Thymus (tissue), 14 donors: ENCODE measurements at places on chromosomes 7 and 10. TPM values are rescaled to one million over a fixed set of nuclear protein-coding genes. Genes with fewer than 3 reads are reported as not detected.

GRCh38 chr7:131424219-131424822, 96.6 kb downstream of the MKLN1 start:
- H3K4me3 ChIP-seq = no peak overlapping the region
- no peak overlapping the region for H3K27ac ChIP-seq
- H3K27me3 ChIP-seq = no peaks in the 10 kb centered on the region
- H3K36me3 ChIP-seq = peaks cover 14% of the 10 kb centered on the region
- peak; percentile 18 for DNase-seq

GRCh38 chr7:72503644-72504043, 91.5 kb upstream of the CALN1 start:
- H3K4me1 ChIP-seq = no peaks in the 10 kb centered on the region
- no peak overlapping the region for H3K4me3 ChIP-seq
- DNase-seq = no peak
- no peaks in the 10 kb centered on the region for H3K27me3 ChIP-seq

DNA sequence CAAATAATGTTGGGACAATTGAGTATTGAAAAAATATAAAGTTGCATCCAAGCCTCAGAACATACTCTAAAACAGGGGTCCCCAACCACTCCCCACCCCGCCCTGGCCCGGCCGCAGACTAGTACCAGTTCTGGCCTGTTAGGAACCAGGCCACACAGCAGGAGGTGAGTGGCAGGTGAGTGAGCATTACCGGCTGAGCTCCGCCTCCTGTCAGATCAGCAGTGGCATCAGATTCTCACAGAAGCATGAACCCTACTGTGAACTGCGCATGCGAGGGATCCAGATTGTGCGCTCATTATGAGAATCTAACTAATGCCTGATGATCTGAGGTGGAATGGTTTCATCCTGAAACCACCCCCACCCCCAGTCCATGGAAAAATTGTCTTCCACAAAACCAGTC, 19.4 kb downstream of the HIPK2 start:
- H3K27ac ChIP-seq = no peak overlapping the region
- no peaks in the 10 kb centered on the region for H3K4me1 ChIP-seq
- peaks cover 3% of the 10 kb centered on the region for H3K36me3 ChIP-seq
- H3K4me3 ChIP-seq = no peak overlapping the region

DNA sequence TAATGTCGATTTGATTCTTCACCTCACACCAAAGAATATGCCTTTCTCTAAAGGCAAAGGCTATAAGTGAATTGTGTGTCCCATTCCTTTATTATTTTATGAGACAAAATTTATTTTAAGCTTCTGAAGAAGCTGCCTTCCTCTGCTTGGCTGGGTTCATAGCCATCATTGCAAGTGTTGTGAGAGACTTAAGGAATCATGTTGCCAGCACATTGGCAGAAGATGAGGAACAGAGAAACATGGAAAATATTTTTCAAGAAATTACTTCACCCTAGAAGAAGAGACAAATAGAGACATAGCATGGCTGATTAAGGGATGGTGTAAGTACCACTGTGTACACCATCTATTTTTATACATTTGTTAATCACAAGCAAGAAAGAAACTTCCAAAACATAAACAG, 230.1 kb upstream of the SEMA3E start:
- no peaks in the 10 kb centered on the region for H3K27me3 ChIP-seq
- no peak overlapping the region for H3K4me3 ChIP-seq
- no peak for DNase-seq
- H3K27ac ChIP-seq = no peak overlapping the region
- H3K36me3 ChIP-seq = no peaks in the 10 kb centered on the region
- no peaks in the 10 kb centered on the region for H3K4me1 ChIP-seq

GRCh38 chr10:1382711-1383110, 326.5 kb downstream of the WDR37 start:
- peaks cover 11% of the 10 kb centered on the region for H3K27me3 ChIP-seq
- no peaks in the 10 kb centered on the region for H3K4me1 ChIP-seq
- no peak overlapping the region for H3K4me3 ChIP-seq
- DNase-seq = no peak
- no peak overlapping the region for H3K27ac ChIP-seq

- no peaks in the 10 kb centered on the region for H3K27me3 ChIP-seq
- no peaks in the 10 kb centered on the region for H3K36me3 ChIP-seq
- no peaks in the 10 kb centered on the region for H3K4me1 ChIP-seq
- H3K4me3 ChIP-seq = no peak overlapping the region
- H3K27ac ChIP-seq = no peak overlapping the region
Observed at GRCh38 chr7:125423458-125424155, 494.0 kb upstream of the POT1 start.

DNA sequence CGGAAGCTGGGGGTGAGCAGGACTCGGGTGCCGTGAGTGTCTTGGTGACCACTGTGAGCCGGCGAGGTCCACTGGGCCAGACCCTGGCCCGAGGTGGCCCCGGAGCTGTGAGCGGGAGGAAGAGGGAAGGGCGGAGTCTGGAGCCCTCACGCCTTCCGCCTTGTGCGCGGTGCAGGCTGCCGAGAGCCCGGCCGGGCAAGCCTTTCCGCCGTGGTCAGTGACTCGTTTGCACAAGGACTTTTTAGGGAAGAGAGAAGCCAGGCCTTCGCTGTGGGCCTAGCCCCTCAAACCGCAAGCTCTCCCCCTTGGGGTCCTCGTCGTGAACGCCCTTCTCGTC, 40.9 kb upstream of the ZNF32 start:
- no peaks in the 10 kb centered on the region for H3K36me3 ChIP-seq
- DNase-seq = no peak
- H3K4me1 ChIP-seq = peaks cover 11% of the 10 kb centered on the region

DNA sequence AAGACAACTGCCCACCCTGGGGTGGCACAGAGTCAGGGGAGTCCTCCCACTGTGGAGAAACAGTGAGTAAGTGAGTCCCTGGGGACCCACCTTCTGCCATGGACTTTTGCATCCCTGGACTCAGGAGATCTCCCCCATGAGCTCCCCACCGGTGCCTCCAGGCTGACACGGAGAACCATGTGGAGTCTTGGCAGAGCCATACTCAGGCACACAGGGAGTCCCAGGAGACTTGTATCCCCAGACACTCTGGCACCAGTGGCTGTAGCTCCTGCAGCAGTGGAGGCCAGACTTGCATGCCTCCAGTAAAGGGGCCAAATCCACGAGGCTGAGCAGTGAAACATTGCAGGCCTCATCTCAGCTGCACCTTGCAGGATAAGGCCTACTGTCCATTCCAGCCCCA, 791.4 kb downstream of the PCDH15 start:
- DNase-seq = no peak
- H3K4me1 ChIP-seq = no peaks in the 10 kb centered on the region
- no peak overlapping the region for H3K4me3 ChIP-seq
- no peaks in the 10 kb centered on the region for H3K36me3 ChIP-seq
- no peak overlapping the region for H3K27ac ChIP-seq

DNA sequence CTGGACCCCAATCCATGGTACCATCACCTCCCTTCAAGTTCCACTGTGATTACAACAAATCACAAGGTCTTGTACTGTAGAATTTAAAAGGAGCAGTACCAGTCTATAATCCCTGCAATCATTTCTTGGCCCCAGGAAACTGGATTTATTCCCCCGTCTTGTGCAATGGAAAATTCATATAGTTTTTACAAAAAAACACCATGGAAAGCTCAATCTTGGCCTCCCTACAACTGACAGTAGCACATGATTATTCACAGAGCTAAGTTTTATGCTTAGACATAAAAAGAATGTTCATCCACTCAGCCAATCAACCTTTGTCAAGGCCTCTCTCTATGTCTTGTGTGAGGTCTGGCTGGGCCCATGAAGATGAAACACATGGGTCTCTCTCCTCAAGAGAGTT, 10.2 kb downstream of the DGKI start:
- no peak overlapping the region for H3K4me3 ChIP-seq
- H3K36me3 ChIP-seq = no peaks in the 10 kb centered on the region
- H3K27me3 ChIP-seq = peaks cover 4% of the 10 kb centered on the region
- H3K4me1 ChIP-seq = no peaks in the 10 kb centered on the region
- DNase-seq = no peak

GRCh38 chr7:5396999-5397663, 26.5 kb downstream of the TNRC18 start:
- H3K36me3 ChIP-seq = peaks cover 17% of the 10 kb centered on the region
- H3K4me1 ChIP-seq = peaks cover 16% of the 10 kb centered on the region
- peak overlapping the region; percentile 86 for H3K27ac ChIP-seq
- H3K4me3 ChIP-seq = peak overlapping the region; percentile 90

GRCh38 chr7:117088623-117089194, 135.4 kb downstream of the ST7 start:
- no peak for DNase-seq
- no peak overlapping the region for H3K27ac ChIP-seq
- H3K4me3 ChIP-seq = no peak overlapping the region
- peaks cover 28% of the 10 kb centered on the region for H3K4me1 ChIP-seq

DNA sequence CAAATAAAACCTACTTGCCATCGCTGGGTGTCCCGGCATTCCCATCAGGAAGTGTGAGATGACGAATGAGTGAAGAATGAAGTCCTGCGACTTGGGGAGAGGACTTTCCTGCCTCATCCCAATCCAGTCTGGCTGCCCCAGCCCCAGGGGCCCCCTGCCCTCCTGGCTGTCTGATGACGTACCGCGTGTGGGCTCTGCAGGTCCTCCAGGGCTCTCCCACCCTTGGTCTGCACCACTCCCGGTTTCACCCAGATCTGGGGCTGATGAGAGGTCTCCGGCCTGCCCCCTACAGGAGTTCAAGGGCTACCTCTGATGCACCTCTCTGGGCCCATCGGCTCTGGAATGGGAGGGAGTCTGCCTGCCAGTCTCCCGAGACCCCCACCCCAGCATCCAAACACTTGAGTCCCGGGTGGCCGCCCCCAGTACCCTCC, 9.8 kb downstream of the ATP6V1F start:
- peaks cover 42% of the 10 kb centered on the region for H3K27me3 ChIP-seq
- no peaks in the 10 kb centered on the region for H3K36me3 ChIP-seq
- H3K4me1 ChIP-seq = peaks cover 20% of the 10 kb centered on the region
- no peak for DNase-seq
- no peak overlapping the region for H3K27ac ChIP-seq

- H3K27ac ChIP-seq = no peak overlapping the region
- no peaks in the 10 kb centered on the region for H3K36me3 ChIP-seq
- no peak overlapping the region for H3K4me3 ChIP-seq
- H3K4me1 ChIP-seq = no peaks in the 10 kb centered on the region
- DNase-seq = no peak
Observed at GRCh38 chr10:43012578-43012977, 64.3 kb upstream of the RET start.

- no peak overlapping the region for H3K27ac ChIP-seq
- H3K4me3 ChIP-seq = no peak overlapping the region
- DNase-seq = no peak
- H3K27me3 ChIP-seq = no peaks in the 10 kb centered on the region
- no peaks in the 10 kb centered on the region for H3K36me3 ChIP-seq
Observed at GRCh38 chr10:36574207-36574606, 551.2 kb upstream of the ANKRD30A start.

DNA sequence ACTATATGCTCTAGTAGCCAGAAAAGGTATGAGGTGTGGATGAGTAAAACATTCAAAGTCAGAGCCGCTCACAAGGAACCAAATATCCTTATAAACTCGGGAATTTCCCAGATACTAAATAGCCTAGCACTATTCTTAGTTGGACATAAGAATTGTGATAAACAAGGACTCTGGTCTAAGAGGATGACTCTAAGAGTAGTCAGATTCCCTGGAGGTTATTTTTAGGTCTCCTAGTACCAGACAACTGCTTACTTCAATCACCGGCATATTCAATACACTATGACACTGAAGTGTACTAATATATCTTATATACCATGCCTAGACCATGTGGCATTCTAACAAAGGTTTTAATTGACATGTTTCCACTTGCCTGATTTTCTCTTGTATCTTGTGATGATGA, 56.5 kb downstream of the LMBR1 start:
- no peak for DNase-seq
- H3K27ac ChIP-seq = no peak overlapping the region
- H3K27me3 ChIP-seq = no peaks in the 10 kb centered on the region
- no peak overlapping the region for H3K4me3 ChIP-seq

DNA sequence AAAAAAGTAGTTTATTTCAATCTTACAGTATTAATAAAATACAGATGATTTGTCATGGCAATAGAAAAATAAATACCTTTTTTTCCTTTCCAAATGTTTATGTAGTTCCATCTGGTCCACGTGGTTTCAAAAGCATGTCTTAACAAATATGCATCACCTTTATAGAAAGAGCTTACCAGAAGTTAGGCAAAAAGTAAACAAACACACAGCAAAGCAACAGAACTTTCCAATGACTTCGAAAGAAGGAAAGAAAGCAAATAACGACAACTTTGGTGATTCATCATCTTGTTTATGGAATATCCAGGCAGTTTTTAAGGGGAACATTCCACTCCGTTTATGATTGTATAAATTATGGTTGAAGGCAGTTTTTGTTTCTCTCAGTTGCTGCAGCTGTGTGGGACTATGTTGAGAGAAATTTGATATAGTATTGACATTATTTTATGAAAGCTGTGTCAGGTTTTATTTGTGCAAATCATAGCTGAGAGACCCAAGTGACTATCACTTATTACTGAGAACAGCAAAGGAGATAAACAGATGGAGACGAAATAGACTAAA, 203.1 kb downstream of the CDC14C start:
- no peak overlapping the region for H3K4me3 ChIP-seq
- no peak overlapping the region for H3K27ac ChIP-seq
- no peaks in the 10 kb centered on the region for H3K36me3 ChIP-seq
- DNase-seq = no peak
- no peaks in the 10 kb centered on the region for H3K4me1 ChIP-seq
- H3K27me3 ChIP-seq = no peaks in the 10 kb centered on the region

DNA sequence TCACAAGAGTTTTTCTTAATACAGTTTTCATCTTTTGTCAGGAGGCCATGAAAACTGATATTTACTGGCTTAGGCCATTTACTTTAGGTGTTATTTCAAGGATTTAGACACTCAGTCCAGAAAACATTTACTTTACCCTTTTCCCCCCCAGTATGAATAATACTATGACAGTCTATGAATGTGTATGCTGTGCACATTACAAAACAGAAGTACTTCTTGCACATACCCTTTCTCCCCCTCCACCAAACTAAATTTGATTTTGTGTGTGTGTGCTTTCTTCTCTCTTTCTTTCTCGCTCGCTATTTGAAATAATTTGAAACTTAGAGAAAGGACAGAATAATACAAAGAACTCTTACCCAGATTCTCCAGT, 41.3 kb downstream of the RBM33 start:
- DNase-seq = no peak
- H3K4me3 ChIP-seq = no peak overlapping the region
- peaks cover 19% of the 10 kb centered on the region for H3K36me3 ChIP-seq
- no peaks in the 10 kb centered on the region for H3K27me3 ChIP-seq

The FBXL13 gene
- 3.8 TPM for total RNA-seq

The LIPF gene
- 0.14 TPM for total RNA-seq

The GTF2IRD1 gene
- 4.7 TPM for total RNA-seq

The SKIDA1 gene
- 0.85 TPM for total RNA-seq

The NKX6-2 gene
- total RNA-seq = 0.09 TPM

The COL28A1 gene
- 0.24 TPM for total RNA-seq

The NKX2-3 gene
- total RNA-seq = 0.05 TPM
